ENCODE measurements at places on chromosomes 5 and 9.

DNA sequence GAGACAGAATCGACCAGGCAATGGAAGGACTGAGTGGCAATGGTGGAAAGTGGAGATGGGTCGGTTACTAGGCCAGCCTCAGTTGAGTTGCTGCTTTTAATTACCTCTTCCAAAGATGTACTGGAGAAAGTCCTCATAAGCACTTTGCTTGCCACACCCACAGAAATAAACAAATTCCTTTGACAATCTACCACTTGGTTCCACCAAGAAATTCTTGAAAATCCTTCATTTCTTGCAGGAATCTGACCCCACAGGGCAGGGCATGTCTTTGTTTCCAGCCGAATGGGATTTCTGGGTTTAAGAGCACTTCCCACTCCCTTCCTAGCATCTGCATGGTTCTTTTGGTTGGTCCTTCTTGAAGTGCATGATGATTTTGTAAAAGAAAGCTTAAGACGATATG lies 54.5 kb downstream of the ADAMTS12 start:
- no peak for DNase-seq

- no peak for DNase-seq
These were observed 193.1 kb downstream of the ADAMTS6 start for GRCh38 chr5:65288657-65289056.

DNA sequence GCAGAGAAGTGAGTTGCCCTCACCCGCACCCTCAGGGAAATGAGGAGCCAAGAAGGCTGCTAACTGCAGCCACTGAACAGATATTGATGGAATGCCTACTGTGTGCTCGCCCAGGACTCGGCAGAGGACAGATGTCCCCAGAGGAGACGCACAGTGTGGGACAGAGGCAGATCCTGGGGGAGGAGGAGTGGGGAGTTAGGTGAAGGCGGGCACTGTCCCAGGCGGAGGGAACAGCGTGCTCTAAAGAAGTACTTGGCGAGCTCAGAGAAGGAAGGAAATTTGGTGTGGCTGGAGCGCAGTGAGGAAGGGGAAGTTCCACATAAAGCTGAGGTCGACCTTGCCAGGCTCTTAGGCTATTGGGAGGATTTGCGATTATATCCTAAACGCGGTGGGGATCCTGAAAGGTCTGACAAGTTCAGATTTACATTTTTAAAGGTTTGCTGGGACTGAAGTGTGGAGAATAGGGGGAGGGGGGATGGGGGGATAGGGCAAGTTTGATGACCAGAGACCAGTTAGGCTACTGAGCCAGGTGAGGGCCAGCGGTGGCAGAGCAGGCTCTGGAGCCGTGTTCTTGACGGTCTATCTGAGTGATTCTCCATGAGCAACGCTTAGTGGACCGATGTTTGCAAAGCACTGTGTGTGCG lies 23.6 kb upstream of the CERCAM start:
- no peak for DNase-seq

DNA sequence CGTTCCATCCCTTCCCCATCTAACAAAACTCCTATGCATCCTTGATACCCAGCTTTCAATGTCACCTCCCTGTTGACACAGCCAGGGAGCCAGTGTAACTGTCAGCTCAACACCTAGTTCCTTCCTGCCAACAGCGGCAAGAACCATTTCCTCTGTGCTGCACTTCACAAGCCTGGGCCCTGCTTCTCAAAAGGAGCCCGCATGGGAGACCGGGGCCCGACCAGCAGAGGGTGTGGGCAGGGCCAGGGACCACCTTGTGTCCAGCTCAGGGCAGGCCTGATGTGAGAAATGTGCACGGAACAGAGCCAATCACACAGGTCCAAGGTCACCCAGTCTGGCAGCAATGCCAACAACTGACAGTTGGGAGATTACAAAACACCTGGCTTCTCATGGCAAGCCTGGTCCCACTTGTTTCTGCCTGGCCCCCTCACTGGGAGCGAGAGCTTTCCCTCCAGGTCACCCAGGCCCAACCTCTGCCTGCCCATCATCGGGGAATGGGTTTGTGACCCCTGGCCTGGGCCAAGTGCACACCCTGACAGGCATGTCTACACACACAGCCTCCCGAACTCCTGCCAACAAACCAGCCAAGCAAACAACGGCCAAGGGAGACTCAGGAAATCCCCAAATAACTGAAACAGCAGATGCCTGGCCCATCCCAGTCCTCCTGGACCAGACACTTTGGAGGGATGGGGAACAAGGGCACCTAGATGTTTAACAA lies 3.1 kb downstream of the RNF44 start:
- DNase-seq = peak; percentile 34

DNA sequence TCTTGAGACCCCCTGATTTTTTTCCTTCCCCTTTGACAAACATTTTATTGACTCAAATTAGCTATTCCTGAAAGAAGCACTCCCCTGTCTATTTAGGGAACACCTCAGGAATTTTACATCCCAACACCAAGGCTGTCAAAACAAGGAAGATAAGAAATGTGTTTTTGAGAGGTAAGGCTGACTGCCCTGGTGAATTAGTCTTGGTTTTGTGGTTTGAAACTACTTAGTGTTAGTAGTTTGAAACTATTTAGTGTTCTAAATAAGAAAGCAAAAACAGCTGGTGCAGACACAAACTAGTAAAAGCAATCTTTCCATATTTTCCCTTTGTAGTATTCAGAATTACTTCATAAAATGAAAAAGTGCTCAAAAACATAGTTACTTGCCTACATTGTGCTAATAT lies 120.7 kb downstream of the PCSK1 start:
- no peak for DNase-seq

DNA sequence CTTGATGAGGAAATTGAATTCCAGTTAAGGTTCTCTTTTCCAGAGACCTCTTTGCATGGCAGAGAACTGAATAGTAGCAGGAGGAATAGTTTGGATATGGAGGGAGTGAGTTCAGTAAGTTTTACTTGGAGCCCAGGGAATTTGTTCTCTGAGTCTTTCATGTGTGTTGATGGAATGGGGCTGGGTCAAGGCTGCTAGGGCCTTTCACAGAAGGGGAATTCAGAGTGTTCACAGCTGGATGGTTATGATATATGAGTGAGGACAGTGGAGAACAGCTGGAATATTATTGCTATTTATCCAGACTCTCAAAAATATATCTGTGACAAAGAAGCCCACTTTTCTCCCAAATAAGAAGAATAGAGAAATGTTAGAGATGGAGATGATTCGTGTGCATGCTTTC lies 372.8 kb downstream of the PLK2 start:
- DNase-seq = no peak

DNA sequence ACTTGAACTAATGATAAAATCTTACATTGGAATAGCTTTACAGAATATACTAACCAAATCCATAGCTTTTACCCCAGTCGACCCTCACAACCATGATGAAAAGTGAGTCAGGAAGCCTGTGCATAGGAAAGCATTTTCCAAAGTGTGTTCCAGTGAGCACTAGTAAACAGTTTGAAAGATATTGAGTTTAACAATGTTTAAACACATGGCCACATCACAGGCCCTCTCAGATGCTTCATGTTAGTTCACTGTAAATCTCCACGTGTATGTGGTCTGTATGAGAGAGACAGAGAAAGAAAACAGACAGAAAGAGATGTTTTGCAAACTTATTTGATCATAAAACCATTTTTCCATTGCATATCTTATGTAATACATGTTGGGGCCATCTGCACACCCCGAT lies 27.0 kb downstream of the PRUNE2 start:
- no peak for DNase-seq

DNA sequence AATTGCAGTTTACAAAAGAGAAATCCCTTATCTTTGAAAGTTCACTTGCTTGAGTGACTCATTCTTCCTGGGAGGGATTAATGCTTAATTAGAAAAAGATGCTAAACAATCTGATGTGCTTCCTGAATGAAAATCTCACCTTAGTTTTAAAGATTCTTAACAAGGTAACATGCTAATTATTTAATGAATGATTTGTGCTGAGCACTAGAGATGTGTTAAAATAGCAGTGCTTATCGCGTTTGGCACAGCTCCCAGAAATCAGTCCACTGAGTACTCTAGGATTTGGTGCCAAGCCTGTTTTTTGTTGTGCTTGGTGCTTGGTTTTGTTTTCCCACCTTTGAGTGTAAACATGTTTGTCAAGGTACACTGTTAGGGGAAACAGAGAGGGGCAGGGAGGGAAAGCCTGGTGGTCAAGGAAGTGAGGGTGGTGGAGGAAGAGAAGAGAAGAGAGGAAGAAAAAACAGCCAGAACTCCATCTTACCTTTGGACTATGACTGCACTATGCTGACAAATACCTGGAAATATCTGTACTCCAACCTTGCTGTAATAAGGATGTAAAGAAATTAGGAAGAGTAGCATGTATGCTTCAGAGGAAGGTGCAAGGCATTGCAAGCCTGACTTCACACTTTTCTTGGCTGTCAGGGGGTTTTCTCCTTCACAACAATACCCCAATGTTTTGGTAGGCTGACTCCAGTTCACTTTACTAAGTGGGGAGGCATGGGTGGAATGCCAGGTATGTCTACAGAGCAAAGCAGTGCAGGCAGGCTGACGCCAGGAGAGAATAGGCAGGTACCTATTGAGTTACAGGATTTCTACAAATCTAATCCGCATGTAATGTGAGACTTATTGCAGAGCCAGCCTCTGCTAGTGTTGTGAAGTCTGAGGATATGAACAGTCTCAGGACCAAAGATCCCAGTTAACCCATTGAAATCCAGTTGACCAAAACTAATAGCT lies 157.2 kb upstream of the ISL1 start:
- no peak for DNase-seq

DNA sequence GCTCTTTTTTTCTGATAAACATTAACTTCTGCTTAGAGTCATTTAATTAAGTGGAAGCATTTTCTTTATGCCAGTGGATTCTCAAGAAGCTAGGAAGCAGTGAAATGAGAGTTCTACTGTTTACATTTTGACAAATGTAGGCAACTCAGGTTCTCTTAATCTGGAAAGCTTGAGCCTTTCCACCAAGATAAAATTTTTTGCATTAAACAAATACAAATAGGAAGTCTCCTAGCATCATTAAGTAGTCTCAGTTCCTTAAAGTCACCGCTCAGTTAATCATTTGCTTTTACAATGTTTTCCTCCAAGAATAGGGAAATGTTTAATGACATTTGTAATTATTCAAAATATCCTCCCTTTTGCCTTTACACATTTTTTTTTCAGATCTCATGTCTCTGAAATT lies 290.4 kb upstream of the PDE4D start:
- DNase-seq = no peak

GRCh38 chr5:76404223-76405211 lies 1.4 kb downstream of the IQGAP2 start:
- DNase-seq = peak; percentile 59

DNA sequence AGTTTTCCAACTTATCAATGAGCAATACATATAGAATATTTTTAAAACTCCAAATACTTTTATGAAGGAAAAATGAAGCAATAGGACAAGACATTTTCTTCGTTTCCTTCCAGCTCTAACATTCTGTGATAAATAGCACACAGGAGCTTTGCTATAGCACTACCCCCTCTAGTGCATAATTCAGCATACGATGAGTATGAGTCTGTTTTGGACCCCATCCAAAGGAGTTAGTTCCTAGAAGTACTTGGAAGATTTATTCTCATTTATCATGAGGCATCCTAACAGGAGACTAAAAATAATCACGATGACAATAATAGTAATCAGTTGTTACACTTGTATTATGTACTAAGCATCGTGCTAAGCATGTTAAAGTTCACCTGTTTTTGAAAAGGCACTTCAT lies 1061.3 kb upstream of the DMAC1 start:
- DNase-seq = peak; percentile 83

DNA sequence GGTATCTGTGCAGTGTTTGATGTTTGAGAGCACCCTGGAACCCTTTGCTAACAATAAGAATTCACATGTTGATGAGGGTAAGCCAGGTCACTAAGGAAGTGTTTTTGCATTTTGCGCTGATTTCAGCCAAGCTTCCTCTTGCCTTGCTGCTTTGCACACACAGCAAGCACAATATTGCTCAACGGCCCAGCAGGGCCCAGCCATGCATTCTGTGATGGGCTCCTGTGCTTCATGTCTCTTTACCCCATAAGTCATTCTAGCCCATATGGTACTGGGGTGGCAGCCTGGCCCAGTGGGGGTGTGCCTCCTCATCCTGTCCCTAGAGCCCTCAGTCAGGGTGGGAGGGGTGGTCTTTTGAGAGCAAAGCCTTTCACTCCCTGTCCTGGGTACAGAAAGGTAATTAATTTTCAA lies 481.3 kb downstream of the GADD45G start:
- no peak for DNase-seq

GRCh38 chr5:138643040-138643791 lies 68.0 kb upstream of the HSPA9 start:
- DNase-seq = no peak

DNA sequence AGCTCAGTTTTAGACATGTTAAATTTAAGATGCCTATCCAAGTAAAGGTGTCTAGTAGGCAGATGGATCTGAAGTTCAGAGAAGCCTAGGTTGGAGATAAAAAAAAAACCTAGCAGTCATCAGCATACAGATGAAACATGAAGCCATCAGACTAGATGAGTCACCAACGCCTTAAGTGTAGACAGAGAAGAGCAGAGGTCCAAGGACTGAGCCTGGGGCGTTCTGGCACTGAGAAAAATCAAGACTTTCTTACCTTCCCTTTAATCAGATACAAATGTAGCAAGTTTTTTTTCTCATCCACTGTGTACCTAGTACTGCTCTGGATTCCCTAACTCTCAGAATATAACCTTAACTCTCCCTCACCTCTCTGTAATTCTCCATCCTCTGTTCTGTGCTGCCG lies 97.3 kb downstream of the SIL1 start:
- no peak for DNase-seq

DNA sequence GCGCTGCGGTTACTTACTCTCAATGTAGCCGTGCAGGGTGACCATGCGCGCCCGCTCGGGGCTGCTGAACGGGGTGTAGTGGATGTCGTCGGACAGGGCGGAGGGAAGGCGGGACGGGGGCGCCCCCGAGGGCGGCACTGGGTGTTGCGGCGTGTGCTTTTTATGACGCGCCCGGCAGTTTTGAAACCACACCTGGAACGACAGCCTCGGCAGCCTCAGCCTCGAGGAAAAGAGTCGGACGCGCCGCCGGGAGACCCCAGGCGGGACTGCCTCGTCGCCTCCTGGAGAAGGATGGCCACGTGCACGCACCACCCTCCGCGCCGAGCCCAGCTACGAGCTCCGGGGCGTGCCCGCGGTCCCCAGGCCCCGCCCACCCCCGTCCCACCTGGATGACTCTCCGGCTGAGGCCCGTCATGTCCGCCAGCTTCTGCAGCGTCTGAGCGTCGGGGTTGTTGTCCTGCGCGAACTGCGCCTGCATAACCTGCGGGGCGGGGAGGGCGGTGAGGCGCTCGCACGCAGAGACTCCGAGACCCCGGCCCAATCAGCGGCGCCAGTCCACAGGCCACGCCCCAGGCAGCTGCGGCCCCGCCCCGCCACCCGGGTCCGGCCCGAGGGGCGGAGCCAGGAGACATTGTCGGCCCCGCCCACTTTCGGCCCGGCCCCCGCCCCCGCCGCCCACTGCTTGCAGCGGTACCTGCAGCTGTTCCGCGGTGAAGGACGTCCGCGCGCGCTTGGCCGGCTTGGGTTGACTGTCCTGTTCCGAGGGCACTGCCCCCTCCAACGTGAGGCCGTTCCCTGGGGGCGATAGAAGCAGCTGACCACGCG lies 15.0 kb downstream of the LHX6 start:
- DNase-seq = no peak

GRCh38 chr5:150303070-150303615 lies 438 bp upstream of the ARSI start:
- no peak for DNase-seq

Data from muscle of back (tissue), 13 donors.